Substantia nigra (tissue), 51 donors: ENCODE measurements at places on chromosomes 11 and 22.

- DNase-seq = peak; percentile 75
These were observed 27.3 kb downstream of the SLC1A2 start for GRCh38 chr11:35391922-35392688.

DNA sequence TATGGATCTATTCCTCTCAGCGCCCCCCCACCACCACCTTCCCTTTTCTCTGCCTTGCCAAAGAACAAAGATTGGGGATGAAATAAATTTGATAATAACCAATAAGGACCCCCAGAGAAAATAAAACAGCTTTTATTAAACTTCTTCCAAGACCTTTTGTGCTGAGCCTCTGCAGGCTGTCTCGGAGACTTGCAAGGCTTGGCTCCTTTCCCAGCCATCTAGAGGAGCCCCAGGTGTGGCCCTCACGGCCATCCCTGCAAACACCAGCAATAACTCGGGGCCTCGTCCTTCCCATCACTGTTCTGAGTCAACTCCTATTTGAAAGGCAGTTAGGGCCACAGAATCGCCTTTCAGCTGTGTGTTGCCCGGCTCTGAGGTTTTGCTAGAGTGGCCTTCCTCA lies 51.2 kb upstream of the LMO1 start:
- no peak for DNase-seq

DNA sequence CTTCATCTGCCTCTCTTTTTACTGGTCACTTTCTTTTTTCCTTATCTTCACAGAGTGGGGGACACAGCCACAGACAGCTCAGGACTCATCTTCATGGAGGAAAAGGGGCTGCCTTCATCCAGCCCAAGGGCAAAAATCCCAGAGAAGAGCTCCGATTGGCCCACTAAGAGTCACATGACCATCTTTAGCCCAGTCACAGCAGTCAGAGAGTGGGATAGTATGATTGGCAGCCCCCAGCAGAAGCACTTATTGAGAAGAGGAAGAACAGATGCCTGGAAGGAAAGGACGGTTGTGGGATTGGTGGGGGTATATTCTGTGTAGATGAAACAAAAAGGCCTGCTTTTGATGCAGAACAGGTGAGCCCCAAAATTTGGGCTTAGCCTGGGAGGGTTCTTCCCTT lies 77.8 kb downstream of the MN1 start:
- no peak for DNase-seq

GRCh38 chr11:67309166-67309565 lies 5.8 kb downstream of the SSH3 start:
- no peak for DNase-seq

DNA sequence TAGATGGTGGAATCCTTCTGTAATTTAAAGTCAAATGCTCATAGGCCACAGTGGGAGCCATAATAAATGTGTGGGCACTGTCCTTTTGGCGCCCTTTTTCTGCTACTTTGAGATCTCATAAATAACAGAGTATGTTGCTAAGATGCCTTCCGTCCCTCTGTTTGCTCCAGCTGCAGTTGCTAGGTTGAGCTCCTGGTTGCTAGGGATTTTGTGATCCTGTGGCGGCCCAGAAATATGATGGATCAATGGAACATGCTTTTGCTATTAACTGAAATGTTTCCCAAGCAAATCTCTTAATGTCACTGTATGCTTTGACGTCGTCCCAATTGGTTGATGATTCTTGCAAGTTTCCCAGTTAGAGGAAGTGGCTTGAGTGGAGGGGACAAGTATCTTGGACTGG lies 53.5 kb downstream of the MYO18B start:
- DNase-seq = no peak

DNA sequence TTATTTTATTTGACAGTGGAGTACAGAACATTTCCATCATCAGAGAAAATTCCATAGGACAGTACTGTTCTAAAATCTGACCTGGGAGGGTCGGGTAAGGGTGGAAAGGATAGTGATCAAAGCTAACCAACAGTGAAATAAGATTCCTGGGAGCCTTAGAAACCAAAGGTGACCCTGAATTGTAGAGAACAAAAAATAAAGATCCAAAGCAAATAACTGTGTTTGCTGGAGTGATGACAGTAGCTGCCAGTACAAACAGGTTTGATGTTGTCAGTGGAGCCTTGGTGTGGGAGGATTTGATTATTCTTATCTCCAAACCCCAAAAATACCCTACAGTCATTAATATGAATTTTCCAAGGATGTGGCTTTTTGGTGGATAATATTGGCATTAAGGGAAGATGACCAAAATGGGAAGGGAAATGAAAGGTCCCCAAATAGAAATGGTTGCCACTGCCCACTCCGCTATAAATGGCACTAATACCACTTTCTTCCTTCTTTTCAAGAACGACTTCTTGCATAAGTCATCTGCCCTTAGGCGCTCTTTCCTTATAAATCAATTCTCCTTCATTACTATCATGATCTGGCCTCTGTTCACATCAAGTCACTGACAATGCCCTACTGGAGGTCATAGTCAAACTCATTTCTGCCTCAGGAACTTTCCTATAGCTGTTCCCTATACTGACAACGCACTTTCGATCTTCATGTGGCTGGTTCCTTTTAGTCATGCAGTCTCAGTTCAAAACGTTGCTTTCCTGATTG lies 44.4 kb downstream of the EHF start:
- DNase-seq = no peak

DNA sequence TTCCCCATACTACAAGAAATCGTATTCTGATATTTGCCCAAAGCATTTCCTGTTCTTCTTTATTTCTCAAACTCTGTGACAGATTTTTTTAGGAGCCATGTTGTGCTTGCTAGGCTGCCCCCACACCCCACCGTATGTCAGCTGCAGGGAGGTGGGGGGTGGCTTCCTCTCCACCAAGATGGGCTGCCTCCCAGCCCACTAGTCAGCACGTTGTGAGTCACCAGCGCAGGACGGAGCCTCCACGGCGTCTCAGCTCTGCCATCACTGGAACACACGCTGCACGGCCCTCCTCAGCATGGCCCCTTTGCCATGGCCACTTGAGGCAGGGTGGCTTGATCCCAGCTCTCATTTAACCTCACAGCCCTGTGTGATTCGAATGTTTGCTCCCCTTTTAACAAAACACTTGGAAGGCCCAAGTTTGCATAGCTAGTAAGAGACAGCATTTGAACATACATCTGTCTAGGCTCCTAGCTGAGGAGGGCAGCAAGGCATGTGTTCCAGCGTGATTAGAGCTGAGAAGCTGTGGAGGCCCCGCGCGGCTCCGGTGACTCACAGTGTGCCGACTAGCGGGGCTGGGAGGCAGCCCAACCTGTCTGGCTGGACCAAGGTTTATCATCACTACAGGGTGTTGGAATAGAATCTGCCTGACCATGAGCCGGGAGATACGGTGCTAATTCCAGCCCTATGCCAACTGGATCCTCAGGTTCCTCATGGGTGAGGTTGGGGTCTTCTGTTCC lies 180.7 kb upstream of the NCAM1 start:
- no peak for DNase-seq

DNA sequence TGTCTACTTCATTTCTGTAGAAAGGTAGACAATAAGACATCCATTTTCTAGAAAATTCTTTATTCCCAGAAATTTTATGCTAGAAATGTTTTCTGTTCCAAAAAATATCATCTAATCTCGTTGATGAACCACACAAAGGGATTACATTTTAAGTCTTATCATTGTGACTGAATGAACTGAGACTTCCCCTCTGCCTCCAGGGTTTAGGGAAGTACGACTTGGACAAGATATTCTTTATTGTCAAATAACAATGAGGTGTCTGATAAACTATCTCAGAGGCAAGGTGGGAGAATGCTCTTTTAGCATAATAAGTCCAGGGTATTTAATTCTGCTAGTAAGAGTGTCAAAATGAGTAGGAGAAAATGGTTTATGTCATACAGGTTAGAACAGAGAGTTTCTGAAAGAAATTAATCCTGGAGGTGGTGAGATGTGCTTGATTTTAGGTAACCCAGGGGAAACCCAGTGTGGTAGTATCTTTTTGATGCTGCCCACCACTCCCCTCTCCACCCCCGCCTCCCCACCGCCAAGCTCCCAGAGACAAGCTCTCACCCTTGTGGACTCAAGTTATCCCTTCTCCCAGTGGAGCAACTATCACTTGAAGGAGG lies 100.6 kb downstream of the CD44 start:
- DNase-seq = no peak

GRCh38 chr11:115745610-115746512 lies 241.6 kb upstream of the CADM1 start:
- no peak for DNase-seq

DNA sequence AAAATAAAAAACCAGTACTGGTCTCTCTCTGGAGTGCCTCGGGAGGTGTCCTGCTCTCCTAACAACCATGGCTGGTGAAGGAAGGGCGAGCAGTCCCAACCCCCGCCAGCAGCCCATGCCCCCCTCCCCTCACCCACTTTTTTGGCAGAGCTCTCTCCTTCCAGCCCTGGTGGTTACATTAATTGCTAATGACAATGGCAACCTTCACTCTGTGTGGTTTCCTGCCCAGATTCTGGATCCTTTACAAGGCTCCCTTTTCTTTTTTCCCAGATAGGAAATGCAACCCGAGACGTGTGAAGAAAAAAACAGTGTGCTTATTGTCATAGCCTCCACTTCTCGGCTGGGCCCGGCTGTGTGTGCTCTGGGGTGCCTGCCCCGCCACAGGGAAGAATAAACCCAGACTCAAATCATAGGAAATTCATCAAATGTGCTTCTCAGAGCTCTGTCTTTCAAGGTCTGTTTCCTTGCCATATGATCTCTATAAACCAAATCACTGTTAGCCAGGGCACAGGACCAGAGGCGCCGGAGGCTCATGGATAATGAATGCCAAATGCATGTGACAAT lies 513.0 kb downstream of the SOX6 start:
- peak; percentile 59 for DNase-seq

DNA sequence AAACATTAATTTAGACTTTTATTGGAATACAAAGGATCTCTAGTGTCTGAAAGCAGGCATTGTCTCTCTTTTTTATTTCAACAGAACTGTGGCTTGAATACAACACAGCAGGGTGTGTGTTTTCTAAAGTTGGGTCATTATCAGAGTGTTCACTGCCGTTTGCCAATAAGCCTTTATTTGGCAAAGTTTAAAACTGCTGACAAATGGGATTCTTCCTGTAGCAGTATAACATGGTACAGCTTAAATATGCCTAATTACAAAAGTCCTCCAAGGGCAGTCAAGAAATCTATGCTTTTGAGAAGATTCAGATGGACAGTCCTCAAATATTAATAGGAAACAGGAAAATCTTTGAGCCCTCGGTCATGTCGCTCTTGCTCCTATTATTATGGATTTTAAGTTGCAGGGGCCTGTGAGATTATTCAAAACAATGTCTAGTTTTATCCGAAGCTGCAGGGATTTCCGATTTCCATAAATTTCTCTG lies 199.9 kb downstream of the MAML2 start:
- DNase-seq = no peak

GRCh38 chr22:44068422-44069191 lies 44.5 kb downstream of the PARVB start:
- no peak for DNase-seq

DNA sequence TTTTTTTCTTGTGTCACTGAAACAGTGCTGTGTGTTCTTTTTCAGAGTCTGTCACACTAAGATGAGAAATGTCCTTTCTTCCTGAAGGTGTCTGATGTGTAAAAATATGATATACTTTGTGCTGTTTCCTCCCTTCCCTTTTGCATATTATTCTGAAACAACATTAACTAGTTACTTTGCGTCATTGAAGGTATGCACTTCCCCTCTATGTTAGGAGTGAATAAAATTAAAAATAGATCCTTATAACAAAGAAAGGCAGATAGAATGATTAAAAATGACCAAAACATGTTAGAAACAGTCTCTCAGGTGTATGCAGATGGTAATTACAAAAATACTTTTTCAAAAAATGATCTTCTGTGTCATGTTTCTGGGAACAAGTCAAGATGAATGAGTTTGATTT lies 1.6 kb upstream of the RAB30 start:
- DNase-seq = no peak

DNA sequence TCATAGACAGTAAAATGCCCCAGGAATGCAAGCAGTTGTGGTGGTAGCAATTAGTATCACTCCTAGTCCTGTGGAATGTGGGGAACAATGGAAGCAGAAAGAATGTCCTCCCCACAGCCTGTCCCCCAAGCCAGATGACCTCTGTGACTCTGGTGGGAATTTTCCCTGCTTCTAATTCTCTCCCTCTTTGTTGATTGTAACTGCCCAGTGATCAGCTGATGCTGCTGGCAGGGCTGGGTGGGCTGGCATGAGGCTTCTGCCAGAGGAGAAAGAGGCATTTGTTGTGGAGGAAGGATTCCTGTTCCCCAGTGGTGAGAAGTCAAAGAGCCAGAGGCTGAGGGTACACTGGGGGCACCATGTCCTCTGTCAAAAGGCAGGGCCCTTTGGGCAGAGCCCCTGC lies 116.7 kb upstream of the NCAM1 start:
- DNase-seq = peak; percentile 50
